Activated naive CD4-positive, alpha-beta T cell treated with anti-CD3 and anti-CD28 coated beads, Interleukin-2, amount 50 U/mL, for 16 hours (primary cell): ENCODE measurements at places on chromosomes 1 and 21.
A peak's percentile ranks its signal among the peaks of the same experiment; 100 is the strongest.

DNA sequence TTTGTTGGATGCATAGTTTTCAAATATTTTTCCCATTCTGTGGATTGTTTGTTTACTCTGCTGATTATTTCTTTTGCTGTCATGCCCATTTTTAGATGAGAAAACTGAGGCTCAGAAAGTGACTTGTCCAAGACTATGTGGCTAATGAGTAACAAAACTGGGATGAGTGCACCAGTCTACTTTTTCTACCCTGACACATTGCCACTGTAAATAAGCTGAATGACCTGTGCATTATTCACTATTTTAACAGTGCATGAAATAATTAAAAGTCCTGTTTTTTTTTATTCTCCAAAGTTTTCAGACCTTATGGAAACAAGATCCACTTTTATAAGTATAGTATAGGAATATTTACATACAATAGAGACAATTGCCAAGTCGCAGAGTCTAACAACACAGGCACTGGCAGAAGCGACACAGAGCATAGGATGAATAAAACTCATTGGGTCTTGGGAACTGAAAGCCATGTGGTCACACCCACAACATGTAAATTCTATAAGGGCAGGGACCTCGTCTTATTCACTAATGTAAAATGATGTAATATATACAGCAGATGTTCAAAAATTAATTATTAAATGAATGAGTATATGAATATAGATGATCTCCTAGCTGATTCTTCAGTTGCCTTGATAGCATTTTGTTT lies 45.2 kb downstream of the HLX start:
- no peak for DNase-seq

- no peak for DNase-seq
Measured at GRCh38 chr1:40782371-40782956, 1.1 kb upstream of the KCNQ4 start.

- no peak for DNase-seq
Measured at GRCh38 chr1:78003070-78003746, 1.5 kb upstream of the DNAJB4 start.

- no peak for DNase-seq
Measured at GRCh38 chr1:147625362-147625995, 44.8 kb downstream of the ACP6 start.

- no peak for DNase-seq
Measured at GRCh38 chr1:18803851-18804250, 55.6 kb downstream of the TAS1R2 start.

DNA sequence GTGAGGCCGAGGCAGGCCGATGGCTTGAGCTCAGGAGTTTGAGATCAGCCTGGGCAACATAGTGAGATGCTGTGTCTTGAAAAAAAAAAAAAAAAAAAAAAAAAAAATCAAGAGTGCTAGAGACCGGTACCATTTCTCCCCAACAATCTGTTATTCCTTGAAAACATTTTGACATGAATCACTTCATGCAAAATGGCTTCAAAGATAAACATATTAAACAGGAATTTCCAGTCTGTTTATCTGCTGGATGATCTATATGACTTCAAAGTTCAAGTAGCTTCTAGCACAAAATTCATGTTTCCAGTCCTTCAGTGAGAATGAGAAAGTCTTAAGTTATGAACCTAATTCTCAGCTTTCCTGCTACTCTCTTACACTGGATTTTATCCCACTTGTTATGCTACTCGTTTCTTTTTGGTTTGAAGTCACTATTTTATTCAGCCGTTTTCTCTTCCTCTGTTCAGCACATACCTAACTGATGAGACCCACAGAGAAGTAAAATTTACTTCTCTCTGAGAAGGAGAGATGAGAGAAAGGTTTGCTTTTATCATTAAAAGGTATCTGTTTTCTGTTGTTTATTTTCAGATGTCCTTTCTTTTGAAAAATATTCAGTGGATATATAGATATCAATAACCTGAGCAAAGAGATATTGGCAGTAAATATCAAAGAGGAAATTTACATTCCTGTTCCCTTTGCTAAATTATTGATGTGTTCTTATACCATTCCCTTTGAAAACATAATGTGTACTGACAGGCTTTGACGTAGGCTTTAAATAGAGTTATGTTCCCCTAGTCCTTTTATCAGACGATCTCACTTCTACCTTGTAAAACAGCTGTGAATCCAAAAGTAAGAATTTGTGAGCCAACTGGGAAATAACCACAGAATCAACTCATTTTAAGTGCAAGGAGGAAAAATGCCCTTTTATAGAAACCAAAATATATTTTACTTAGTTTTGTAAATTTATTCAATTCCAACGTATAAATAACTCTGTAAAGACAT lies 38.2 kb downstream of the CD46 start:
- DNase-seq: no peak

GRCh38 chr1:29195881-29196291 lies 14.2 kb upstream of the SRSF4 start:
- DNase-seq: no peak

DNA sequence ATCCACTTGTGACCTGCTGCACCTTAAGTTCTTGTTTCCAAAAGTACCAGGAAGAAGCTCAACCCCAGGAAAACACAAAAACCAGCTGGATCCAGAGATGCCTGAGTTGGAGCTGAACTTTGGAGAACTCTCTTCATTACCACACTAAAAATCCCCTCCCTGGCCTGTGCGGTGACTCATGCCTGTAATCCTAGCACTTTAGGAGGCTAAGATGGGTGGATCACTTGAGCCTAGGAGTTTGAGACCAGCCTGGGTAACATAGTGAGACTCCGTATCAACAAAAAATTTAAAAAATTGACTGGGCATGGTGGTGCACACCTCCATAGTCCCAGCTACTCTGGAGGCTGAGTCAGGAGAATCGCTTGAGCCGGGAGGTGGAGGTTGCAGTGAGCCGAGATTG lies 6.2 kb downstream of the MAP1LC3C start:
- no peak for DNase-seq

GRCh38 chr1:162823771-162824525 lies 33.4 kb downstream of the HSD17B7 start:
- DNase-seq: no peak

- no peak for DNase-seq
Measured at GRCh38 chr1:203704120-203704519, 60.9 kb upstream of the LAX1 start.

- DNase-seq: no peak
Measured at GRCh38 chr1:31799196-31799894, 16.5 kb downstream of the SPOCD1 start.

GRCh38 chr1:207398986-207399385 lies 55.1 kb upstream of the CR2 start:
- no peak for DNase-seq

- DNase-seq: no peak
Measured at GRCh38 chr1:58391056-58391455, 155.5 kb downstream of the OMA1 start.

GRCh38 chr1:162710345-162710744 lies 78.1 kb downstream of the DDR2 start:
- no peak for DNase-seq

GRCh38 chr21:14526836-14527695 lies 19.0 kb downstream of the SAMSN1 start:
- no peak for DNase-seq

GRCh38 chr1:153957744-153958110 lies 685 bp downstream of the CRTC2 start:
- DNase-seq: no peak

- no peak for DNase-seq
Measured at GRCh38 chr21:44983421-44984206, 43.8 kb downstream of the SLX9 start.

GRCh38 chr1:184051138-184051484 lies 419 bp upstream of the TSEN15 start:
- DNase-seq: no peak

- no peak for DNase-seq
Measured at GRCh38 chr1:183058851-183059502, 35.8 kb downstream of the LAMC1 start.

GRCh38 chr1:34441259-34442069 lies 264.8 kb downstream of the C1orf94 start:
- no peak for DNase-seq

- no peak for DNase-seq
Measured at GRCh38 chr1:51666478-51666877, 49.6 kb downstream of the OSBPL9 start.

DNA sequence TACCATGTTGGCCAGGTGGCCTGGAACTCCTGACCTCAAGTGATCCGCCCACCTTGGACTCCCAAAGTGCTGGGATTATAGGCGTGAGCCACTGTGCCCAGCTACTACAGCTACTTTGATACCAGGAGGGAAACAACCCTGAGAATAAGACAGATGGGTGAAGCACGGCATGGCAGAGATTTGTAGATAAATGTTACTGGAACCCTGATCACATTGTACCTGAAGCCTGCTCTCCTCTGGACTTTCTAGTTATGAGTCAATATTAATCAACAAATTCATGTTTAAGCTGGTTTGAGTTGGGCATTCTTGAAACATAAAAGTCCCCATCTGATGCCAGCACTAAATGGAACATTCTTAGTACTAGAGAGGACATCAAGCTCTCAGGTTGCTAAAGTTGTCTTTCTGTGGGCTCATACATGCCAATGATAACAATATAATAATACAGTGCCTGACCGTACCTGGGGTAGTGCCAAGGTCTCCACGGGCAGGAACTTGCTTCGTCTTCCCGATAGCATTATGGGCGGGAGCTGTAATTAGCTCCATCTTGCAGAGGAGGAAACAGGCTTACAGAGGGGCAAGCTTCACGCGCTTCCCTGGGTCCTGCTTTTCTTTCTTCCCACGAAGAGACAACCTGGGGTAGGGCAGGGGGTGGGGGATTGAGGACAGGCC lies 30.7 kb upstream of the SLC19A1 start:
- DNase-seq: no peak

- peak; percentile 71 for DNase-seq
Measured at GRCh38 chr1:16167331-16168143, 11.7 kb upstream of the EPHA2 start.

DNA sequence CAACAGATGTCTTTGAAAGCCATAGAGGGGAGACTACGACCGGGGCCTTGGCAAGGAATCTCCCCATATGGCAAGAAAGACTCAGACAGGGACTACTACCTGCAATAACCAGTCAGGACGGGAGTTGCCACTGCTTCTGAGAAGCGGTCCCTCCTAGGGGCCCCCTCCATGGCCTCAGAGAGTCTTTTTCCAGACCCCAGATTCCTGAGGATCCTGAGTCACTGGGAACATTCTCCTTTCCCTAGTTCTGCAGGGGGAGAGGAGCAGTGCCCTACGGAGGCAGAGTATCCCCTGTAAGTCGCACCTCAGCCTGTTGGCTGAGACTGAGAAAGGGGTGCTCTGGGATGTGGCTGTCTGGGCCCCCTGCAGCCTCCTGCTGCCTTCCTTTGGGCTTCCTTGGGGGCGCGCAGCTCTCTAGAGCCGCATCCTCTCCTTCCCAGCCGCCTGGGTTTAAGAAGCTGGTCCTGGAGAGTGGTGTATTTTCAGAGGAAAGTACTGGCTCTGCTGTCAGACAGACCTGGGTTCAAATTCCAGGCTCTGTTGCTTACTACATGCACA lies 7.8 kb downstream of the GLIS1 start:
- DNase-seq: no peak

DNA sequence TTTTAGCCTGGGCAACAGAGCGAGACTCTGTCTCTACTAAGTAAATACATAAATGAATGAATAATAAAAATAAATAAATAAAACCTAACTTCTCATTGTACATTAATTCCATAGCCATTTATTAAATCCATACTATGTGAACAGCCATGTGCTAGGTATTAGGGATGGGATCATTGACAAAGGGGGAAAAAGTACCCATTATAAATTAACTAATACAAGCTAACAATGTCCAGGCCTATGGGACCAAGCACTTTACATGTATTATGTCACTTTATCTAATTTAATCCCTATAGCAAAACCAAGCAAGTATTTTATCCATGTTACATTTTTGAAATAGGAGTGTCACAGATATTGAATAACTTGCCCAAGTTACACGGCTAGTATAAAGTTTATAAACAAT lies 2.6 kb upstream of the CDC7 start:
- DNase-seq: no peak

DNA sequence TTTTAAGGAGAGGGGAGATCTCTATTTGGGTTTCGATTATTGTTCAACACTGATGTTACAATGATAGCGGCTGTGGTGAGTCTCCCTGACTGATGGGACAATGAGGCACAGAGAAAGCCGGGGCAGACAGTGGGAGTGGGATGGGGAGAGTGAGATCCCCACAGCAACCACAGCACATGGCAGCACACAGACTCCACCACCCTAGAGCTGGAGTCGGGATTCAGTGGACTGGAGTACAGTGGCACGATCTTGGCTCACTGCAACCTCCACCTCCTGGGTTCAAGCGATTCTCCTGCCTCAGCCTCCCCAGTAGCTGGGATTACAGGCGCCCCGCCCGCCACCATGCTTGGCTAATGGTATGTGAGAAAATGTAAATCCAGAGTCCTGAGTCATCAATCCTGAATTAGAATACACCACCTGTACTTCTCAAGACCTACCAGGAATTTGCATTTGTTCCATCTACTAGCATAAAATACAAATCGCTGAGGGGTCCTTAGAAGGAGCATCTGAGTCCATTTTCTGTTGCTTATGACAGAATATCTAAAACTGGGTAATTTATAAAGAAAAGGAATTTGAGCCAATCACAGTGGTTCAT lies 125.8 kb downstream of the TOMM20 start:
- no peak for DNase-seq

DNA sequence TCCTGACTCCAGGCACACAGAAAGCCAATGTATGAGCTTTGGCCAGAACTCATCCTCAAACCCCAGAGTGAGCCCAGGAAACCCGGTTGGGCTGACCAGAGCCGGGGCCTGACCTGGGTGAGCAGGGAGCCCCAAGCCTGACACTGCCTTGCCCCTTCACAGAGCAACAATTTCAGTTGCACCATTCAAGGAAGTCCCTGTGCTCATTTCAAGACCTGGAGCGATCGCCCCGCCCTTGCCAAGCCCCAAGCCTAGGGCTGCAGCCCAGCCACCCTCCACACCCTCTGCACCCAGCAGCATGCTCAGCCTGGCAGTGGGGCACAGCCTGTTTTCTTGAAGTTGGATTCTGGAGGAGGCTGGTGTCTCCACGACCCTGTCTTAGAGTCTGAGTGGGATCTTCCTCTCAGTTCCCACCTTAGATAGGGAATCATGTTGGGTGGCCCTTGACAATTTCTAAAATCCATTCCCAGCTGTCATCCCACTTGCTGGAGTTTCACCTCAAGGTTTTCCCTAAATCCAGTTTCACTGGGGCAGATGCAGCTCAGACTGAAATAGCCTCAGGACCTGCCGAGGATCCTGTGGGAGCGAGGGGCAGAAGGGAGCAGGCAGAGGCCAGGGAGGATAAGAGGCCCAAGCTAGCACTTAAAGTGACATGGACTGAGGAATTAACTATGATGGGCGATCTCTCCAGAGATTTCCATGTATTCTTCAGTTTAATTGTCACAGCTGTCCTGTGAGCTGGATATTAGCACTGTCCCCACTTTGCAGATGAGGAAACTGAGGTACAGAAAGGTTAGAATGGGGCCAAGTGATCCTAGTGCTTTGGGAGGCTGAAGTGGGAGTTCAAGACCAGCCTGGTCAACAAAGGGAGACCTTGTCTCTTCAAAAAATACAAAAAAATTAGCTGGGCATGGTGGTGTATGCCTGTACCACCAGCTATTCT lies 2.5 kb downstream of the NBL1 start:
- no peak for DNase-seq

GRCh38 chr1:160001440-160001839 lies 30.4 kb downstream of the PIGM start:
- no peak for DNase-seq
